Bronchial epithelial cell (primary cell): ENCODE measurements at places on chromosomes 6 and 20. TPM values are rescaled to one million over a fixed set of nuclear protein-coding genes. Genes with fewer than 3 reads are reported as not detected.

Gene MCCD1
- not detected in 2 replicates for total RNA-seq

Gene PNLDC1
- 0.13 and 0.26 TPM in 2 replicates for total RNA-seq

Gene LZTS3
- total RNA-seq = 11.3 and 20.0 TPM in 2 replicates

Gene TNF
- not detected in 2 replicates for total RNA-seq

Gene TCEA2
- total RNA-seq = 5.1 and 5.5 TPM in 2 replicates
